Natural killer cell treated with Interleukin-12 subunit alpha and Interleukin-12 subunit beta and Interleukin-15 and Interleukin-18, amount 100 ng/mL, for 72 hours (primary cell): ENCODE measurements at places on chromosomes 2 and 18. TPM values are rescaled to one million over a fixed set of nuclear protein-coding genes. Genes with fewer than 3 reads are reported as not detected.

- no peak for DNase-seq
These were observed 310.3 kb upstream of the HS6ST1 start for GRCh38 chr2:128628996-128629395.

- no peak for DNase-seq
These were observed 84.6 kb upstream of the CAB39 start for GRCh38 chr2:230627806-230628724.

DNA sequence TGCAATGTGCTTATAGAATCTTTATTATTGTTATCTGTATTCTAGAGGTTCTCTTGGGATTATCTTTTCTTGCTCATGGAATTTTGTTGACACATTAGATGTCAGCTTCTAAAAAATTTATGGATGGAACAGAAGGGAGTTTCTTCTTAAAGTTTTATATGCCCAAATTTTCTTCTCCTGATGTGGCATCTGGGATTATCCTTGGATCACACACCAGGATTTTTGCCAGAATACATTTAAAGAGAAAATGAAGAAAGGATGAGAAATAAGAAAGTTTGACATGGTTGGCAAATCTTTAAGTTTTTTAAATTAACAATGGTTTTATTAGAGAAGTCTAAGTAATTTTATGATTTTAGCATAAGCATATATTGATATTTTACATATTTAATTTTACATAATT, 706.7 kb upstream of the TMEFF2 start:
- no peak for DNase-seq

- no peak for DNase-seq
These were observed 233.1 kb downstream of the NR4A2 start for GRCh38 chr2:156099382-156099781.

The EVX2 gene
- total RNA-seq = not detected

The LONRF2 gene
- not detected for total RNA-seq

The UPP2 gene
- not detected for total RNA-seq
